ENCODE measurements at places on chromosomes 3 and 15.

DNA sequence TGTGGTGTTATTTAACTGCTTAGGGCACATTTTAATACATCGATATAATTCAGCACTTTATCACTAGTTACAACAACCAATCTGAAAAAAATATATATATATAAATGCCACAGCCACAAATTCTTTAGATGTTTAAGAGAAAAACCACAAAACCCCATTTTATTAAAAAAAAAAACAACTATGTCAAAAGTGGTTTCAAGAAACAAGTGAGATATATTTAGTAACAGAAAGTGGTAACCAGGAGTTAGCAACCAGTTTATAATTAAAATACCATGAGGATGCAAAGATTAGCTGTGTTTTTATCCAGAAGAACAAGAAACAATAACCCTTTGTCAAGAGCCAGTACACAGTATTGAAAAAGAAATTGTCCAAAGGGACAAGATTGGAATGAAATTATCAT lies 14.8 kb upstream of the DIPK2A start:
- DNase-seq: no peak

DNA sequence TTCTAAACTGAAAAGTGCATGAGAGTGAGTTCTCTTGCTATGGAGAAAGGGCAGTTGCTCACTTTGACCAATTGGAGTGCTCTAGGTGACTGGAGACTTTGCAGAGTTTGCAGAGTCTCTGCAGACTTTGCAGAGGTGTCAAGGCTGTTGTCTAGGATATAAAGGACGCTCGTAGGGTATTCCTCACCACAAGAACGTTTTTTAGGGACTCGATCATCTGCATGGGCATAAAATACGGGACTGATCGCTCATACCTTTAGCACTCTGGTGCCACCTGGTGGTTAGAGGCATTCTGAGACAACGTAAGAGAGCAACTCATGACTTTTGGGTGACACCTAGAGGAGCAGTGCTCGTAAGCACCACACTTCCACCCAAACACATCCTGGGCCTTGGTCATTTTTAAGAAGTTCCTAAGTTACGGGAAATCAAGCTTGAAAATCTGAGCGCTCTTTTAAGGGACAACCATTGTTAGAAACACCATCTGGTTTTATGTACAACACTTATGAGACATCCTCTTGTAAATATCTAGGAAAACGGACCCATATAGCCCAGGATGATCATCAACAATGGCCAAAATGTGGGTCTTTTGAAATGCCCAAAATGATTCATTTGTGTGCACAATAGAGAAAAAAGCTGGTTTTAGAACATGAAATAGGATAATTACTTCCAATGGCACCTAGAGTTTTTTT lies 51.6 kb upstream of the XCR1 start:
- DNase-seq: peak; percentile 80

GRCh38 chr3:161096771-161097367 lies 8.3 kb downstream of the B3GALNT1 start:
- DNase-seq: no peak

- DNase-seq: no peak
Observed at GRCh38 chr3:124260206-124260915, 268.4 kb upstream of the ROPN1 start.

- no peak for DNase-seq
Observed at GRCh38 chr15:78242128-78242527, 7.8 kb upstream of the ACSBG1 start.

DNA sequence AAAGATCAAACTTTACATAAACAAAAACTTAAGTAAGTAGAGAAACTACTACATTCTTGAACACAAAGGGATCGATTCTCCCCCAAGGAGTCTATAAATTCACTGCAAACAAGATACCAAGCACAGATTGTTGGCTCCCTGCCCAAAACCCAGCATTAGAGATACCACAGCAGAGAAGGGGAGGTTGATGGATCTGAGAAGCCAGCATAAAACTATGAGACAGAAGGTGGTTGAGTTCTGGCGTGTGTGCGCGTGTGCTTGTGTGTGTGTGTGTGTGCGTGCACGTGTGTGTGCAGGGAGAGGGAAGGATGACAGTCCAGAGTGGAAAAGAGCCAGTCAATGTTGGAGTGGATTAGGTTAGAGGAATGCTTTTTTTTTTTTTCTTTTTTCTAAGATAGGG lies 143.2 kb upstream of the PRR20G start:
- no peak for DNase-seq

- no peak for DNase-seq
Observed at GRCh38 chr3:6862041-6862879, 1.3 kb downstream of the GRM7 start.

- DNase-seq: no peak
Observed at GRCh38 chr3:14253707-14254382, 75.2 kb downstream of the LSM3 start.

- no peak for DNase-seq
Observed at GRCh38 chr3:52831500-52832301, 1.2 kb upstream of the ITIH4 start.

- DNase-seq: no peak
Observed at GRCh38 chr15:78069052-78069414, 8.5 kb downstream of the TBC1D2B start.

GRCh38 chr3:151856118-151856517 lies 17.3 kb upstream of the SUCNR1 start:
- DNase-seq: no peak

- DNase-seq: no peak
Observed at GRCh38 chr15:33454996-33455395, 144.2 kb downstream of the RYR3 start.

GRCh38 chr3:32614956-32615355 lies 44.3 kb upstream of the DYNC1LI1 start:
- DNase-seq: no peak

- no peak for DNase-seq
Observed at GRCh38 chr15:45611305-45611704, 23.5 kb upstream of the SQOR start.

DNA sequence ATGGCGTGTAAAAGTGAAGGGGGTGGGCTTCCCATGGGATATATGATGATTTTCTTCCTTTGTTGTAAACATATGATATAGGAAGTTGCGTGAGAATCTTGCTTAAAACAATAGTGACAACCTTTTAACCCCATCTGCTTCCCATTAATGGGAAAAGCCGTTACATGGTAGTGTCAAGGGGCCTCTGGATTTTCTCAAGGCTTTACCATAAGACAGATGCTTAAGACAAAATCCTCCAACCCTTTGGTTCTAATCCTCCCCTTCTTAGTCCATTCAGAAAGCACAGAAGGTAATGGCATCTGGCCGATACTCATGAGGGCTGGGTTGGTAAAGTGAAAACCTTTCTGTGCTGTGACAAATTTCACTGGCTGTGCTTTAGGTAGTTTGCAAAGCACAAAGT lies 25.0 kb downstream of the DPH3 start:
- DNase-seq: no peak

GRCh38 chr3:190003681-190004123 lies 117.0 kb downstream of the P3H2 start:
- no peak for DNase-seq

- no peak for DNase-seq
Observed at GRCh38 chr15:38208779-38209178, 43.9 kb upstream of the SPRED1 start.

DNA sequence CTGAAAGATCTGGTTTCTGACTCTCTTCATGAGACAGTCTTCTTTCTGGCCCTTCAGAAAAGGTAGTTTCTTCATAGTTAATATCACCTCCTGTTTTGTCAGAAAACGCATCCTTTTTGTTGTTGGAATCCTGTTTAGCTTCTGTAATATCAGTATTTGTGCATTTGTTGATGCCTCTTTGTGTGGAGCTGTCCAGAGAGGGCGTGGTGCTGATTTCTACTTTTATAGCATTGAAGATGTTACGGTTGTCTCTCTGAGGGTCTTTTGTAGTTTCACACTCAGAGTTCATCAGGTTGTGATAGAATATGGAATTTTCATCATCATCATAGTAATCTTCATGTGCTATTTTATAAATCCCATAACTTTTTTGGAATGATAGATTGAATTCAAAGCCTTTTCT lies 8.9 kb downstream of the GPR149 start:
- no peak for DNase-seq

GRCh38 chr15:68797191-68797590 lies 23.5 kb downstream of the ANP32A start:
- no peak for DNase-seq

GRCh38 chr3:120498556-120499346 lies 48.0 kb upstream of the FSTL1 start:
- DNase-seq: no peak

DNA sequence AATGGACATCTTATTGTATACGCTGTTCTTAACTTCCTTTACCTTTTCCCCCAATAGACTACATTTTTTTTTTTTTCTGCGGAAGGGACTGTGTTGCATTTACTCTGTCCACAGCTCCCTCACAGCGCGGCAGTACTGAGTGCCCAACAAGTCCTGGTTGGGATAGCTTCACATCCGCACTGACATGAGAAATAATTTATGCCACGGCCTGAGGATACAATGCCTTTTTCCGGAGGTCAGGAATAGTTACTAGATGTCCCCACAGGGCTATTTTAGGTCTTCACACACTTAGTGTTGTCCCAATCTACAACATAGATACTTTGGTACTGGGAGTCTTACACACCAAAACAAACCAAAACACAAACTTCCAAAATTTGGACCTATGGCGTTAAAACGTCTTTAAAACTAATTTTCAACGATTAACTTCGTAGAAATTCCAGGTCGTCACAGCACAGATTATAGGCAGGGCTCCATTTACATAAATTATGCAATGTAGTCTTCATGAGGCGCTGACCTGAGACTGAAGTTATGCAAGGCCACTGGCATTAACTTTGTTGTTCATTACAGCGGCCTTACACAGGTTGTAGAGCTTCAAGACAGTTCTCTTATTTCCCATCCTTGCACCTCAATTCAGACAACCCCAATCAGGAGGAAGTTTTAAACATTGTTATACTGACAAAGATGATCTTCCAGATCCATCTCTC lies 989 bp upstream of the PPIB start:
- no peak for DNase-seq

DNA sequence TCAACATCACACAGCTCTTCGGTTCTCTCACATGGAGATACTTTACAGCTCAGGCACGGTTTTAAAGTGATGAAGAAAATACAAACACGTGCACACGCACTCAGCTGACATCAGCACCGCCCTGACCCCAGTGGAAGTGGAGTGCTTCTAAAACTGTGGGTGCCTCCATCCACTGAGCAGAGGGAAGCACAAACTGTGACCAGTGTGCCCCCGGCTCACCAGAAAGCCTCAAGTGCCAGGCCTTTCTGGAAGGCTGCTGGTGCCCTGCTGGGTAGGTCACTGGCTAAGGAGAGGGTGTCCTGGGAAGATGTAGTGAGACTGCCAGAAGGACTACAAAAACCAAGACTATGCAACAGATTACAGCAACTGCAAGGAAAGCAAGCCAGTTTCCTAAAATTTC lies 78.5 kb downstream of the OCA2 start:
- DNase-seq: no peak

DNA sequence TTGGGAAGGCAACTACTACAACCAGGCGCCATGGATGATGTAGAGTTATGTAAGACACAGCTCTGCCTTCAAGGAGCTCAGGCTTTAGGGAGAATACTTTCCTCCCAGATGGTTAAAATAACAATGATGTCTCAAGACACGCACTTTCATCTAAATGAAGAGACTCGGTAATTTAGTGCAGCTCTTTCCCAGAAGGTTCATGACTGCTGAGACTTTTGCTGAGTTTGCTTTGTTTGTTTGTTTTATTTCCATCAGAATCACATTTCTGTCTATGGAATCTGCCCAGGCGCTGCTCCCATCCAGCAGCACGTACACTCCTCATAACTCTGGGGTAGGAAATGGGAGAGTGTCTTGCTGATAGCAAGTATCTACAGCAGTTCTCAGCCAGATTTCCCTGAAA lies 33.9 kb upstream of the MEX3B start:
- DNase-seq: no peak

GRCh38 chr3:69288161-69288895 lies 97.6 kb downstream of the FRMD4B start:
- no peak for DNase-seq

DNA sequence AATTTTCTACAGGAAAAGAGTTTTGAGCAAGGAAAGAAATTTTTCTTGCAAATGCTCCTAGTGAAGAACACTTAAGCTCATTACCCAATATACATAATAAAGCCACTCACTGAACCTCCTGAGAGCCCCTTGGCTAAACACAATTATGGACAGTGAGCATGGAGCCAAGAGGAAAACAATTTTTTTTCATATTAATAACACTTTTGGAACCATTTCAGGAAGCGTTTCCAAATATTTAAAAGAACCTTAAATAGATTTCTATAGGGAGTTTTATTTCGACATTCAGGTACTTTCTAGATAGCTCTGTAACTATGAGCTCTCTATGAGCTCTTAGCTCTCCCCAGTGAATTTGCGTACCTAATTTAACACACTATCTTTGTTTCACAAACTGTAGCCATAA lies 581.1 kb downstream of the ZNF385D start:
- DNase-seq: no peak

DNA sequence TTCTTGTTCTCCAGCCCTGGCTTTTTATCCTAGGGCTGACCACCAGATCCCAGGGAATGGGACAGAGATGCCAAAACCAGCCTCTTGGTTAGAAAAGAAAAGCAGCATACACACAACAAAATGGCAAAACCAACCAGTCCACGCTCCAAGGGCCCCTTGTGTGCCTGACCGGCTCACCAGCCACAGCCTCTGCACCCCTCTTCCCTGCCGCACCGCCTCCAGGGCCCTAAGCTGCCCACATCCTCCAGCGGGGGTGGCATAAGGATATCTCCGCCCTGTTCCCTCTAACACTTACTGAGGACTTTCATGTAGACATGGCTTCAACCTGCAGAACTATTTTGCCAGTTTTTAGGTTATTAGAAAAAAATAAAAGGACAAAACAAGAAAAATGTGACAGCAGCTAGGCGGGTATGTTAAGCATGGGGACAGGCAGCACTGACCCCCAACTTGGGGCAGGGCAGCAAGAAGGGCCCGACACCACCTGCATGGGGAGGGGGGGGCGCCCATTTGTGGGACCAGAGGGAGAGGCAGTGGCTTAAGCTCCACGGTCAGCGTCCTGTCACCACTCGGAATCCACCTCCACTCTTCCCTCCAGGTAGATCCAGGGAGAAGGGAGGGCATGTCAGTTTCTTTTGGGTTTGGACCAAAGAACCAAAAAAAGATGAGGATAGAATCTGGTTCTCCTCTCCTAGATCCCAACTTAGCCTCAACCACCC lies 49.1 kb downstream of the DHX30 start:
- no peak for DNase-seq

GRCh38 chr3:35562141-35562540 lies 77.2 kb upstream of the ARPP21 start:
- DNase-seq: no peak

DNA sequence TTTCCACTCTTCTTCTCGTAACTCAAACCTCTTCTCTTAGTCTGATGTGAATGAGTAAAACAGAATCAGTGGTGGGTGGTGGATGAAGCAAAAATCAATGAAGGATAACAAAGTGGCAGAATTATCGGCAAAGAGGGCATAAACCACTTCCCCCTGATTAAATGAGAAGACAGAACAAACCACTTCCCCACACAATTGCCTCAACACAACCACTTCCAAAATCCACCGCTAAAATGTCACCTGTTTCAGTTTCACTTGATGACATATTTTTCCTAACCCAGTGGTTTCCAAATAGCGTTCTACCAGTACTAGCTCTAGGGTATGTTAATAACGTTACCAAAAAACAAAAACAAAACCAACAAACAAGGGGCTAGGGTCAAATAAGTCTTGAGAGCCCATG lies 478.7 kb upstream of the WNT5A start:
- no peak for DNase-seq
